A172 (cell line): ENCODE measurements at places on chromosomes 2 and 18.
A peak's percentile ranks its signal among the peaks of the same experiment; 100 is the strongest.

DNA sequence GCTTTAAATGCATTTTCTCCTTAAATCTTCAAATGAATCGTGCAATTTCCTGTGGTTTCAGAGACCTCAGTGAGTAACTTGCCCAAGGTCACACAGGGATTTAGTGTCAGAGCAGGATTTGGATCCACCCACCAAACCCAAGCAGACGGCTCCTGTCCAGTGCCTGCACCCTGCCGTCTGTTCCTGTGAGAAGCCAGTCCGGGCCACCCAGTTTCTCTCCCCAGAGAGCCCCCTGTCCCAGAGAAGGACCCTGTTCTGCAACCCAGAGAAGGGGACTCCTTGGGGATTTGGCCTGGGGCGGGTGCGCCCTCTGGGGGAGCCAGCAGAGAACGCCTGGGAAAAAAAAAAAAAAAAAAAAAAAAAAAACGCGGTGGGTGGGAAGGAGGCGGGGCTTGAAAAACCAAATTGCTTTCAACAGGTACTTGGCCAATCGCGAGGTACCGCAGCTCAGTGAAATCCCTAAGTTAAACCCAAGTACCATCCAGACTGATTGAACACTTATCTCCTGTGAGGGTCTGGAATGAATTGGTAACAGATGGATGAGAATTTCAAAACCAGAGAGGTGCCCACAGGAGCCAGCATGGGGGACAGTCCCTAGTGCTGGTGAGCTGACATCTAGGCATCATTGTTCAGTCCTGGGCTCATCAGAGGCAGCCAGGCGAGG is 30.9 kb upstream of the REEP1 start:
- DNase-seq: peak; percentile 18

DNA sequence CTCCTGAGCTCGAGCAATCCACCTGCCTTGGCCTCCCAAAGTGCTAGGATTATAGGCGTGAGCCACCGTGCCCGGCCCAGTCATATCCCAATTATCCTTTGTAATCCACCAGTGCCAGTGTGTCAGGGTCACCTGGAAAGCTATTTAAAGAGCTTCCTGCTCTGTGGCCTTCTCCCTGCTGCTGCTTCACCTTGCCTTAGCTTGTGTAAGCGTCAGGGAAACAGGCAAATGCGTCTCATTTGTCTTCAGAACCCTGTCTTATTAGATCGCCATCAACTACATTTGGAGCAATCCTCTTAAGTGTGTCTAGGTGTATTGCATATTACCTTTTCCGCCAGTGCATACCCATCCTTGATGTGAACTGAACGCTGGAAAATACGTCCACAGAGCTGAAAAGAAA is 10.2 kb downstream of the KIF5C start:
- DNase-seq: no peak

- DNase-seq: no peak
Measured at GRCh38 chr2:179432751-179433150, 168.1 kb upstream of the SESTD1 start.

DNA sequence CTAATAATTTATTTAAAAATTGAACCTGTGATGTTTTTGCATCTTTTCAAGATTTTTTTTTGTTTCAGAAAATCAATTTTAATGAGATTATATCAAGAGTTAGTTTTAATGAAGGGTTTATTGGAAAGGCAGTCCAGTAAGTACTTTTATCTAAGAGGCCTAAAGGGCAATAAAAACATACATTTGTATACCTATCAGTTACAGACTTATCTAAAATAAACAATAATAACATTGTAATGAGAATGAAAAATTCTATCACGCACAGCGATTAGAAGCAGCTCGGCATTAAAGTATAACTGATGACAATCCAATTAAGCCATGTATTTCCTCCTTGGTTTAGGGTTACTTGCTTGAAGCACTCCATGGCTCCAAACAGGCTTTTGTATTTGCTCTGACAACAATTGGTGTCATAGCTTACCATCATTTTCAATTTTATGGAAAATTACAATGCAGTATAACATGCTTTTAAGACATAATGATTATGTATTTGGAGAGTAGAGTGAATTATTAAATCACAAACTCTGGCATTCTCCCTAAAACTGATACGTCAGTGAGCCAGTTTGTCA is 629.4 kb downstream of the TSN start:
- DNase-seq: no peak

DNA sequence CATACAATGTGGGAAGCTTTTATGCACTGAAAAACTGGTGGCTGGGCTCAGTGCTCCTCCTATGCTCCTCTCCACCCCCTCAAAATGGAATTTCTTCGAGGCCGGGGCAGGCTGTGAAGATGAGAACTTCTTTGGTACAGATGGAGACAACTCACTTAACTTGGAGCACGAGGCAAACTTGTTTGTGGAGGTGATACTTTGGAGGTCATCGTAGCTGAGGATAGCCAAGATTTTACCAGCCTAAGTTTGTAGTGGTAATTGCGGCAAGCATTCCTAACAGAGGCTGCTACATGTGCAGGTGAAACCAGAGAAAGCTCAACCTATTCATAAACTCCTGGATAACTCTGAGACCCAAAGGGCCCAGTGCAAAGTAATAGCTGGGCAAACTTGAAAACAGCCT is 13.6 kb downstream of the NDUFS1 start:
- DNase-seq: no peak

DNA sequence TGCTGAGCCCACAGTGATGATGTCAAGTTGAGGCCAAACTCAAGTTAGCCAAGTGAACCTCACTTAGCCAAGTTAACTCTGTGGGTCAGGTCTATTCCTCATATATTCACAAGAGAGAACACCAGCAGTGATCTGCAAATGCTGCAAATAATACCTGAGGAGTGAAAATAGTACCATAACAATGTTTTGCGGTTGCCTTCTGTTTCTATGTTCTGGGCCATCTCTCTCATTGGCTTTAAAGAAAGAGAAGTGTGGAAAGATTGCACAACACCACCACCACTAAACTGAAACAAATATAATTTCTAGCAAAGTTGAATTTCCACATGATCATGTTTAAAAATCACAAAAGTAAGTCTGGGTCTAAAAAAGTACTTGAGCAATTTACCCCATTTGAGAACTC is 211.1 kb upstream of the GALNT5 start:
- no peak for DNase-seq

DNA sequence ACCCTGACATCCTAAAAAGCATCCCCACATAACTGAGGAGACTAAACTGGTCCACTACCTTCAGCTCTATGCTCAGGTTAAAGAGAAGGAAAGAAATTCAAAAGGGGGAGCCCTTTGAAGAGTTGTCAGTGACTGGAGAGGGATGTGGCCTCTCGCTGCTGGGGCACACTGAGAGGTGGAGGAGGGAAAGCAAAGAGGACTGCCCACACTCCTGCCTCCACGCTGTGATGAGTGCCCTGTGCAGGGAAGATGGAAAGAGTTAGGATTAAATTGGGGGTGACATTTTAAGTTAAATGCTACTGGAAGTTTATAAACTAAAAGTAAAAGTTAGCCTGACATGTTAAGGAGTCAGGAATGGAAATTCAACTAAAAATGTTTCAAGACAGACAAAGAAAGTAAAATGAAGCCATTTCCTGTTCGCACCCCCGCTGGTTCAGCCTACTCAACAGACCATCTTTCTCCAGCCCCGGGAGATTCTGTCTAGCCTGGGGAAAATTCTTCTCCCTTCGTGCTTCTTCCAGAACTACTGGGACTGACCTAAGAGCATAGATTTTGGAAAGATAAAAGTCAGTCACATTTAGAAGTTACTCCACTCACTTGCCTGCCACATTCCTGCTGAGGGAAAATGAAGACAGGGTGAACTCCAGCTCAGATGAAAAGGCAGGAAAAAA is 17.8 kb upstream of the INO80C start:
- peak; percentile 18 for DNase-seq

- no peak for DNase-seq
Measured at GRCh38 chr18:5197461-5197860, 404 bp upstream of the AKAIN1 start.

DNA sequence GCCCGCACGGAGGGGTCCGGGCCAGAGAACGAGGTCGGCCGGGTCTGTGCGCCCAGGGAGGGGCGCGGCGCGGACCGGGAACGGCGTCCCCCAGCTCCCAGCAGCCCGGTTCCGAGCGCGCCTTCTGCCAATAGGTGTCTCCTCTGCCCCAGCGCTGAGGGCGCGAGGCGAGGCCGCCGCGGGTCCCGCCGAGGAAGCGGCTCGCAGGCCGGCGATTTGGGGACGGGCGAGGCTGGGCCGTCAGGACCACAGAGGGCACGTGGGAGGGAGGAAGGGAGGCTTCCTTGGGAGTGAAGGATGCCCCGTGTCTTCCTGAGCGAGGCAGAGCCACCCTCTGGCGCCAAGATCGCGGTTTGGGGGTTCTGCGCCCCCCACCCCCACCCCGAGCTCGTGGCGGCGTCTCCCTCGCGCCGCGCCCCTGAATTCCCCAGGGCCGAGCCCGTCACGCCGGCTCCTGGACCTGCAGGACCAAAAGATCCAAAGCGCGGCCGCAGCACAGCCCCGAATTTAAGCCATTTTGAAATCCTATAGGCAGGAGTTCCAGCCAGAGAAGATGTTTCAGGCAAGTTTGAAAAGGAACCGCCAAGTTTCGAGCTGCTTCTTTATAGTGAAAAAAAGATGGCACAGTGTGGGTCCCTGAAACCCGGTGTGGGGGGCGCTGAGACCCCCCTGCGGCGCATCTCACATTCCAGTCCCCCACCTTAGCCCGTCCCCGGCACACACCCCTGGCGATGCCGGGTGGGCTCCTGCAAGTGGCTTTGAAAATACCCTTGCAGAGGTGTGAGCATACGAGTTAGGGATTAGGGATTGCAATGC is 909 bp downstream of the NFATC1 start:
- no peak for DNase-seq

DNA sequence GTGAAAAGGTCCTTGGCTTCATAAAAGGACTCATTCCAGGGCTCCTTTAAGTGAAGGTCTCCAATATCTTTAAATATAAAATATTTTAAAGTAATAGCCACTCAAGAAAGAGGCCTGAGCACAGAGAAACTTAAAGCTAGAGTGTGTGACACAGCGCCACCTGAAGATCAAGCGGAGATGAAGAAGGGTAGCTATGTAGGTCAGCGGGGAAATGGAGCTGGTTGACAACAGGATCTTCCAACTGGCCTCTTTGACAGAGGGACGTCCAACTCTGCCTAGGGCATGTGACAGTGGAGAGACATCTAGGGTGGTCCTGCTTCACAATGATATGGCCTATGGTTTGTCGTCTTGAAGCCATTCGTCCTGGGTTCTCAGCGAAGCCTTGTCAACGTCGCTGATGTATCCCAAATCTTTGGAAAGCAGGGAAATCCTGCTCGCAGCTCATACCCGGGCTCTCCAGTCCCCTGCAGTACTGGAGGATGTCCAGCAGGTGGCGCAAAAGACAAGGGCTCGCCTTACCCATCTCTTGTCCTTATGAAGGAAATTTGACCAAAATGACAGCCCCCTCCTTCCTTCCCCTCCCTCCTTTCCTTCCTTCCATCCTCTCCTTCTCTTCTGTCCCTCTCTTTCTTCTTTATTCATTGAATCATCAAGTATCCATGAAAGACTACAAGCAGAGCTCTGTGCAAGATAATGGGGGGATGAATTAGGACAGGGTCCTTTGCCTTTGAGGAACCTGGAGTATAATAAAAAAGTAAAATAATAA is 59.6 kb downstream of the LONRF2 start:
- DNase-seq: peak; percentile 60

- DNase-seq: no peak
Measured at GRCh38 chr18:35334821-35335220, 9.4 kb downstream of the ZNF24 start.

GRCh38 chr2:240959214-240959940 is 39.0 kb upstream of the SNED1 start:
- no peak for DNase-seq

DNA sequence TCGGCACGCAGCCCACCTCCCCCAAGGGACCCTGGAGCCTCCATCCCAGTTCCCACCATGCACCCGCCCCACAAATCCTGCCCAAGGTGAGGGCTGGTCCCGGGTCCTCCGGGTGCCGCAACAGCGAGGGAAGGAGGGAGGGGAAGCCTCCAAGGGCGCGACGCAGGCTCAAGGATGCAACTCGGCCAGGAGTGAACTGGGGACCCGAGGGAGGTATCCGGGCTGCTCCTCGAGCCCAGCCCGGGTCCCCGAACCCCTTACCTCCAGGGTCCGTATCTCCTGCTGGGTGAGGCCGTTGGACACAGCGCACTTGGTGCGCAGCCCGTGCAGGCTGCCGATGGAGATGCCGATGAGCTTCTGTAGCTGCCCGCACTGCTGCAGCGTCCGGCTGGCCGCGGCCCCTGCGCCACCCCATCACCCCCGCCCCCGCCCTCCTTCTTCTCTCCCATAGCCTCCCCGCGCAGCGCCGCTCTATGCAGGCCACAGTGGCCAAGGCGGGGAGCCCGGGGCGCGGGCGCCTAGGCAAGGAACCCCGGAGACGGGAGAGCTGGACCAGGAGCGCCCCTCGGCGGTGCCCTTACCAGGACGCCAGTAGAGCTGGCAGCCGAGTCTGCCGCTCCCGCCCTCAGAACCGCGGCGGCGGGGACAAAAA is 124.1 kb downstream of the ANKRD30BL start:
- DNase-seq: no peak

DNA sequence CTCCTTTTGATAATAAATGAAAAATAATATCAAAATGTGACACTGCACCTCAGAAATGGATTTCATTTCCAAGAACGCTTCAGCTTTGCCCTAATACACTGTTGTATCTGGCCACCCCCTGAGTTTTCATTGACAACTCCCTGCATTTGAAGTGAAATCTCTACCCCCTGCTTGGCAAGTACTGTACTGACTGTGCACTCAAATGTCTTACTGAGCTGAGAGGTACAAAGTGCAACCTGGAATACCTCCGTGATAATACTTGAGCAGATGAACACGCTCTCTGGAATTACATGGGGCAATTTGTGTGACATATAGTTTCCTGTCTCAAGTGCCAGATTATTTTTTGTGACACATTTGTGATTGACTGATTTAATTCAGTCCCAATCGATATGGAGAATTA is 231.1 kb downstream of the LRP1B start:
- no peak for DNase-seq

DNA sequence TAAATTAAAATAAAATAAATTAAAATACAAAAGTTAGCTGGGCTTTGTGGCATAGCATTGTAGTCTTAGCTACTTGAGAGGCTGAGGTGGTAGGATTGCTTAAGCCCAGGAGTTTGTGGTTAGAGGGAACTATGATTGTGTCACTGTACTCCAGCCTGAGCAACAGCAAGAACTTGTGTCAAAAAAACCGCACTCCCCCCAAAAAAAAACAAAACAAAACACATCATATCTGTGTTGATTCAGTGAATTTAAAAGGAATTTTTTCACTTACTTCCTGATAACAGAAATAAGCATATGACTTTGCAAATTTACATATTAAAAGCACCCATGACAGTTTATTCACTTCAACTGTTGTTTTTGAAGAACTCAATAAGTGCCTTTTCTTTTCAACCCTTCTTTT is 68.1 kb upstream of the PELI1 start:
- DNase-seq: peak; percentile 55

DNA sequence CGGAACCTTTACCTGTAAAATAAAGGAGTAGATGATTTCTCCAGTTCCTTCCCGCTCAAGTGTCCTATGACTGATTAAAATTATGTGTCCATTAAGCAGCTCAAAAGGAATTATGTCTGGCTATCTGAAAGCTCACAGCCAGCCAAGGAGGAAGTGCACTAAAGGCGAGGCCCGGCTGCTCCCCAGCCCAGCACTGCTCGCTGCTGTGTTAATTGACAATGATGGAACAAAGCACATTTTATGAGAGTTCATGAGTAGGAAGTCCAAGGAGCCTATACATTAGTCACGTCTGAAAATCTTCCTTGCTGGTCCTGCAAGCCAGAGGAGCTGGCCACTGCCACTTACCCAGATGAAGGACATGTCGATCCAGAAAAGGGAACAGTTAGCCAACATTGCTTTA is 14.3 kb downstream of the TTC32 start:
- no peak for DNase-seq
